Ureter (tissue), 1 donor: ENCODE measurements at places on chromosomes 13 and 19. TPM values are rescaled to one million over a fixed set of nuclear protein-coding genes. Genes with fewer than 3 reads are reported as not detected.

Gene SLC5A5
- 0.13 TPM for total RNA-seq

Gene ZNF625
- total RNA-seq: 13.3 TPM

Gene SIN3B
- 90.8 TPM for total RNA-seq

Gene CYP4F22
- total RNA-seq: 19.8 TPM

Gene NDUFA3
- total RNA-seq: 126 TPM

Gene COL4A1
- 144 TPM for total RNA-seq

Gene NANOS3
- not detected for total RNA-seq

Gene CADM4
- 6.6 TPM for total RNA-seq

Gene LIM2
- not detected for total RNA-seq

Gene CGB8
- total RNA-seq: not detected

Gene PSG2
- not detected for total RNA-seq

Gene UNC13A
- total RNA-seq: 1.4 TPM

Gene TTC9B
- total RNA-seq: not detected

Gene ZNF480
- 23.8 TPM for total RNA-seq

Gene ZNF296
- total RNA-seq: 5.1 TPM

Gene ZNF69
- total RNA-seq: 17.9 TPM

Gene FCAR
- 0.39 TPM for total RNA-seq

Gene KCNN4
- total RNA-seq: 69.2 TPM

Gene ZNF229
- total RNA-seq: 7.7 TPM

Gene ITGBL1
- 1.9 TPM for total RNA-seq

Gene ACP5
- total RNA-seq: 19.9 TPM

Gene IGFL3
- not detected for total RNA-seq

Gene FAM83E
- 12.7 TPM for total RNA-seq

Gene OR1M1
- total RNA-seq: not detected

Gene NBEA
- total RNA-seq: 16.7 TPM

Gene C19orf67
- not detected for total RNA-seq

Gene CDX2
- not detected for total RNA-seq

Gene ZNF541
- 0.70 TPM for total RNA-seq

Gene RDH13
- total RNA-seq: 24.8 TPM

Gene PGLYRP2
- total RNA-seq: 0.34 TPM

Gene MYO16
- total RNA-seq: not detected

Gene SMIM44
- not detected for total RNA-seq

Gene CEACAM4
- 2.4 TPM for total RNA-seq

Gene FCHO1
- total RNA-seq: 4.8 TPM

Gene RB1
- total RNA-seq: 34.8 TPM

Gene SLC7A10
- not detected for total RNA-seq

Gene GARIN5A
- 1.9 TPM for total RNA-seq

Gene APC2
- total RNA-seq: 0.26 TPM

Gene NLRP9
- not detected for total RNA-seq
